ENCODE measurements at places on chromosomes 7 and 10.
A peak's percentile ranks its signal among the peaks of the same experiment; 100 is the strongest.

DNA sequence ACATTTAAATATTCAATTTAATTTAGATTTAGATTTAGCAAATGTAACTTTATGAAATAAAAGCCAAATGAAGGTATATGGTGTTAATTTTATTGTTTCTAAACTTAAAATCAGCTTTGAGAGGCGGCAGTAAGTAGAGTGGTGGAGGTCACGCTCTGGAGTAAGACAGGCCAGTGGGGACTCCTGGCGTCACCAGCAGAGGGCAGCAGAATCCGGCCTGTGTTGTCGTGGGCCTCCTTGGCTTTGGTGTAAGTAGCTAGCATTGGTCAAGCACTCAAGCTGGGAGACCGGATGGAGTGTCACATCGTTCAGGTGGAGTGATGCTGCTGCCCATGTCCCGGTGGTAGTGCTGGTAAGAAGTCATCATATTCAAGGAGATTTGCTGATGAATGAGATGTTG lies 98.7 kb upstream of the DNAJB6 start:
- no peak overlapping the region for H3K27ac ChIP-seq
- no peak overlapping the region for H3K4me3 ChIP-seq
- H3K36me3 ChIP-seq = peaks cover 15% of the 10 kb centered on the region
- DNase-seq = no peak
- no peaks in the 10 kb centered on the region for H3K27me3 ChIP-seq
- no peaks in the 10 kb centered on the region for H3K4me1 ChIP-seq

- H3K36me3 ChIP-seq = no peaks in the 10 kb centered on the region
- H3K4me1 ChIP-seq = no peaks in the 10 kb centered on the region
- no peak overlapping the region for H3K4me3 ChIP-seq
- H3K27ac ChIP-seq = no peak overlapping the region
- no peak for DNase-seq
- no peaks in the 10 kb centered on the region for H3K27me3 ChIP-seq
Measured at GRCh38 chr10:4117604-4118003, 332.6 kb upstream of the KLF6 start.

- H3K27me3 ChIP-seq = no peaks in the 10 kb centered on the region
- no peaks in the 10 kb centered on the region for H3K4me1 ChIP-seq
- DNase-seq = no peak
Measured at GRCh38 chr10:21285742-21286331, 239.6 kb downstream of the SKIDA1 start.

DNA sequence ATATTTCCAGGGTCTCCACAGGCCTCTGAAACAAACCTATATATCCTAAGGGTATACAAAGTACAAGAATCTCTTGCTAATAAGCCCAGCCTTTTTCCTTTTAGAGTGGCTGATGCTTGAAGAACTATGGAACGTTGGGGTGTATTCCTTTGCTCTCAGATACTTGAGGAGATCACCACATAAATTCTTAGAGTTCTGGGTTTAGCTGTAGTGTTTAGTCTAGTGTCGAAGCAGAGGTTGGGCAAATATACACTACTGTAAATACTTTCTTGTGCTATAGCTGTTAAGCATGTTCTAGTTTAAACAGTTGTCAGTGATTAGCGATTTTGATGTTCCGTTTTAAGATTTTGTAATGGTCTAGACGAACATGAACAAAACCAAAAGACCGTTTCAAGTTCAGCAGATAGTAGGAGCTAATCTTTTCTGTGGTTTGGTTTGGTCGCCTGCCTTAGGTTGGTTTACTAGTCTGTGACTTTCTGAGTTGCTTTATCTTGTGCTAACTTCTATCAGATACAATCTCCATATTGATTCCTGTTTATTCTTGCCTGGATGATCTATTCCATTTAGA lies 229.6 kb downstream of the NSUN6 start:
- no peak for DNase-seq
- no peaks in the 10 kb centered on the region for H3K4me1 ChIP-seq
- H3K4me3 ChIP-seq = no peak overlapping the region
- H3K27ac ChIP-seq = no peak overlapping the region

- no peaks in the 10 kb centered on the region for H3K4me1 ChIP-seq
- no peak overlapping the region for H3K27ac ChIP-seq
- no peaks in the 10 kb centered on the region for H3K27me3 ChIP-seq
- H3K36me3 ChIP-seq = no peaks in the 10 kb centered on the region
Measured at GRCh38 chr7:127187740-127188139, 65.0 kb downstream of the GRM8 start.

DNA sequence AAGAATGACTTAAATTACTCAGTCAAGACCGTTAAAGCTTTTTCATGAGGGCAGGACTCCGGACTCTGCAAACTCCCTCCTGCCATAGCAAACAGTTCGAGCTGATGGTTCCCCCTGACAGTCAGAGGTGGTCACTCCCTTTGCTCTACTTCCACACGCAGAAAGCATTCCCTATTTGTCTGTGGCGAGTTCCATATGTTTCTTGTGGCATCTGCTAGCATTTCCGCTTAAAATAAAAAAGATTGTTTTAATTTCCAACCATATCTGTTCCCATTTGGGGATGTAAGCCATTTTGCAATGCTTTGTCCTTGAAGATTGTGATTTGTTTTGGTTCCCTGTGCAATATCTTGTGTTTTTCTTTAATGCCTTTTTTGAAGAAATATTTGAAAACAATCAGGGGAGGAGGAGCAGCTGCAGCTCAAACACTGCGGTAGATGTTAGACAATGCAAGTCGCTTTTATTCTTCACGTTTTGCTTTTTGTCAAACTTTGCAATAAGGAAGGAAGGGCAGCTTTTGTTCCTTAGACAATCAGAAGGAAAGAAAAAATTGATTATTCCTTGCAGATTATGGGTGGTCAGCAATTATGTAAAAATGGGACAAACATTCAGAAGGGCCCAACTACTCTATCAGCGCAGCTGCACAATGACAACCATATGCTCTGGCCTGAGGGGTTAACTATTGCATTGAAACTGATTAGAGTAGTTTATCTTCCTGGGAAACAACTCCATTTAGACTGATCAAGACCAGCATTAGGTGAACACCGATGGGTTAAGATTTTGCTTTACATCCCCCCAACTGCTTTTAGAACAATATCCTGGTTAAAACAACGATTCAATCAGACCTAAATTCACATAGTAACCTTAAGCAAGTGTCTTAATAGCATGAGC lies 425.8 kb upstream of the NRP1 start:
- no peaks in the 10 kb centered on the region for H3K27me3 ChIP-seq
- DNase-seq = no peak
- H3K27ac ChIP-seq = no peak overlapping the region
- no peaks in the 10 kb centered on the region for H3K4me1 ChIP-seq
- H3K36me3 ChIP-seq = no peaks in the 10 kb centered on the region

GRCh38 chr10:5453749-5454489 lies 41.6 kb downstream of the NET1 start:
- H3K27ac ChIP-seq = no peak overlapping the region
- peaks cover 62% of the 10 kb centered on the region for H3K36me3 ChIP-seq
- H3K4me1 ChIP-seq = peaks cover 8% of the 10 kb centered on the region
- no peaks in the 10 kb centered on the region for H3K27me3 ChIP-seq

DNA sequence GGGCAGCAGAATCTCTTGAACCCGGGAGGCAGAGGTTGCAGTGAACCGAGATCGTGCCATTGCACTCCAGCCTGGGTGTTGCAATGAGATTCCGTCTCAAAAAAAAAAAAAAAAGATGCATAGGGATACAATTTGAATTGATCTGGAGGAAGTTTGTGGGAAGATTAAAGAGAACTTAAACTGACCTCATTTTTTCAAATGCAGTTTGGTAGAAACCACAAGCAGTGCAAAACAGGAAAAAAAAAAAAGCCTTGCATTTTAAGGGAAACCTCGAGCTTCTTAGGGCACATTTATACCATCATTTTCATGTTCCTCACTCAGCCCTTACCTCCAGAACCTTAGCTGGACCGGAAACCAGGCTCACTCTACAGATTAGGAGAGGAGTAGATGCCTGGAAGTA lies 2.8 kb downstream of the KCTD7 start:
- no peak overlapping the region for H3K4me3 ChIP-seq
- H3K4me1 ChIP-seq = peaks cover 8% of the 10 kb centered on the region
- no peaks in the 10 kb centered on the region for H3K36me3 ChIP-seq
- no peak overlapping the region for H3K27ac ChIP-seq
- DNase-seq = no peak

DNA sequence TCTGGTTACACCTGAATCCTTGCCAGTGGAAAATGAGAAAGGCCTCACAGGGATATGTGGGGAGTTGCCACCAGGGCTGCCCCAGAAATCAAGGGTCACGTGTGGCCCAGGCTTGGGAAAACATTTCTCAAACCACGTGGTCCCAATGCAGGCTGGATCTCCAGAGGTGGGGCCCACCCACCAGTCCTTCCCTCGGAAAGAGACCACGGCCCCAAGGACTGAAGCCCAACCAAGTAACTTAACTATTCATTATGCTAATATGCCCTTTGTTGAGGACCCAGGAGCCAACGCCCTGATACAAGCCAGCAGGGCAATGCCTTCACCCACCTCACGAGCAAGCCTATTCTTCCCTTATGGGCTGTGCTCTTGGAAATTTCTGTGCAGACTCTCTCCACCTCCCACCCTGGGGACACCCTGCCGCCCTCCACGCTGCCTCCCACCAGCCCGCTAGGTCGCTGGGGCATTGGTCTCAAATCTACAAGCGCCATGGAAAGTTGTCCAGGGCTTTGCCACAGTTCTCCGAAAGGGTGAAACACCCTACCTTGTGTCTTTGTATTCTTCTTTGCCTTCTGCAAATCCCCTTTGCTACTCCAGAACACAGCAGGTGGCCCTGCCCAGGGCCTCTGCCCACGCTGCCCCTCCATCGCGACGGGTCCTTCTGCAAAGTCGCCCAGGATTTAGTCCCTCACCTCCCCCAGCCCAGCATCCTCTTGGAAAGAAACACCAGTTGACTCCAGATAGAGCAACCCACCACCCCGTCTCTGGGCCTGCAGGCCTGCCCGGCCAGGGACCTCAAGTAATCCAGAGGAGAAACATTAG lies 8.8 kb downstream of the TNS3 start:
- no peak for DNase-seq
- peak overlapping the region; percentile 87 for H3K27ac ChIP-seq
- peaks cover 90% of the 10 kb centered on the region for H3K4me1 ChIP-seq
- H3K27me3 ChIP-seq = no peaks in the 10 kb centered on the region
- no peak overlapping the region for H3K4me3 ChIP-seq
- no peaks in the 10 kb centered on the region for H3K36me3 ChIP-seq

GRCh38 chr7:123198668-123199652 lies 809 bp downstream of the SLC13A1 start:
- no peaks in the 10 kb centered on the region for H3K4me1 ChIP-seq
- no peaks in the 10 kb centered on the region for H3K27me3 ChIP-seq
- H3K36me3 ChIP-seq = no peaks in the 10 kb centered on the region
- no peak overlapping the region for H3K27ac ChIP-seq
- no peak overlapping the region for H3K4me3 ChIP-seq

DNA sequence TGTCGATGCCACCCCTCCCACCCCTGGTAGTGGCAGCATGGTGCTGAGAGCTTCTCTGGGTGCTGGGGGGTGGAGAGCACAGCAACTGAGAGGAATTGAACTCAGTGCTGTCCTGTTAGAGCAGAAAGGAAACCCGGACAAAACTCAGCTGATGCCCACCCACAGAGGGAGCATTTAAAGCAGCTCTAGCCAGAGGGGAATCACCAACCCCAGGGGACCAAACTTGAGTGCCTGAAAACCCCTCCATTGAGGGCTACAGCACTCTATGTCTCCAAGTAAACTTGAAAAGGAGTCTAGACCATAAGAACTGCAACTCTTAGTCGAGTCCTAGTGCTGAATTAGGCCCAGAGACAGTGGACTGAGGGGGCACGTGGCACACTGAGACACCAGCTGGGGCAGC lies 16.8 kb upstream of the FOXI2 start:
- H3K27ac ChIP-seq = no peak overlapping the region
- no peaks in the 10 kb centered on the region for H3K4me1 ChIP-seq
- no peaks in the 10 kb centered on the region for H3K36me3 ChIP-seq

GRCh38 chr10:64732372-64732957 lies 1211.3 kb downstream of the REEP3 start:
- H3K27ac ChIP-seq = no peak overlapping the region
- no peaks in the 10 kb centered on the region for H3K27me3 ChIP-seq
- no peak overlapping the region for H3K4me3 ChIP-seq
- H3K4me1 ChIP-seq = no peaks in the 10 kb centered on the region
- DNase-seq = no peak

GRCh38 chr7:134813663-134814396 lies 34.4 kb downstream of the CALD1 start:
- peaks cover 60% of the 10 kb centered on the region for H3K4me1 ChIP-seq
- no peak for DNase-seq
- no peak overlapping the region for H3K4me3 ChIP-seq
- H3K27ac ChIP-seq = peak overlapping the region; percentile 66

DNA sequence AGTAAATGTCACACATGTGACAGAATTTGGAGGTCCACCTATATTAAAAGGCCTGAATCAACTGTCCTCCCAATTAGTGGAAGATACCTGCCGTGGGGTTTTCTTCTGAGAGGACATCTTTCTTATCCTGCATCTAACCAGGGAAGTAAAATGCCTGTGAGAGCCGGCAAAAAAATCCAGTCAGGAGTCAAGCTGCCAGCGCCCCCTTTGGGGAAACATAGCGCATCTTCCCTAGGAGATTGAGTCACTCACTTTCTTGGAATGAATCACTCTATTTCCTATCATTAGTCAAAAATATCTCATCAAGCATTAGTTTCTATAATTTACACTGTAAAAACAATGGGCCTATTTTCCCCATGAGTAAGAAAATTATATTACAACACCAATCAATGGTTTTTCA lies 66.4 kb upstream of the ANK3 start:
- H3K4me3 ChIP-seq = no peak overlapping the region
- no peaks in the 10 kb centered on the region for H3K4me1 ChIP-seq
- no peaks in the 10 kb centered on the region for H3K27me3 ChIP-seq
- H3K27ac ChIP-seq = no peak overlapping the region
- no peak for DNase-seq

DNA sequence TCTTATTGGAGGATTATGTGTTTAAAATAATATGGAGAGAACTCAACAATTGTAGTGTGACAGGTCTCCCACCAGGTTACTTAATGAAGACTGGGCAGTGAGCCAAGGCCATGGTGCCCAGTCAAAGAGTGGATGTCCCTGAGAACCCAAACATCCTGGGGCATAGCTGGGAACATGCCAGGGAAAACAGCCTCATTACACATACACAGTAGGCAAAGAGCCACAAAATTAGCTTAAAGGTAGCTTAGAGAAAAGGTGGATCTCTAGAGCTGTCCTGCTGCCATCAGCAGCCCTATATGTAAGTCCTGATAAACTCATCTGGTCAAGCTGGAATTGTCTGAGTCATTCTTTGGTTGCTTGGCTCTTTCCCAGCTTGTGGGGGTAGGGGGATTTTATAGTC lies 287.8 kb downstream of the PHF14 start:
- no peak overlapping the region for H3K4me3 ChIP-seq
- H3K36me3 ChIP-seq = no peaks in the 10 kb centered on the region
- H3K27ac ChIP-seq = no peak overlapping the region
- no peaks in the 10 kb centered on the region for H3K27me3 ChIP-seq
- no peaks in the 10 kb centered on the region for H3K4me1 ChIP-seq

GRCh38 chr10:100141446-100142087 lies 44.3 kb downstream of the ERLIN1 start:
- no peak for DNase-seq
- no peak overlapping the region for H3K4me3 ChIP-seq
- H3K36me3 ChIP-seq = no peaks in the 10 kb centered on the region
- H3K27ac ChIP-seq = no peak overlapping the region
- H3K4me1 ChIP-seq = no peaks in the 10 kb centered on the region
